ENCODE measurements at places on chromosomes 6 and 20.

DNA sequence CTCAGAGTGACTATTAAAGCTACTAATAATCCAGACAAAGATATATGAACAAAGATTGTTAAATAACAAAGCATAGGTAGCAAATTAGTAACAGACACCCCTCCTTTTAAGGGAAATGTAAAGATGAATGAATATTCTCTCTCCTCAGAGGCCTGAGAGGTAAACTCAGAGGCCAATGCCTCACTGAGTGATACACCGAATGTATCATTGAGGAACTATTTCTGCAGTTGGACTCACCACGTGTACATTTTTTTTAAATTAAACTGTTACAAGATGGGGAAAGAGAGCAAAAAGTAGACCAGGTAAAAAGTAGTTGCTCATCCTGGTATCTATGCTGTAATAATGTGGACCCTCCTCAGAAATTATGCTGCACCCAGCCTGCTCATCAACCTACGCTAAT, 72.3 kb upstream of the IPCEF1 start:
- no peak for DNase-seq

- no peak for DNase-seq
These were observed 123.7 kb downstream of the IRF4 start for GRCh38 chr6:515267-515666.

- no peak for DNase-seq
These were observed 129.2 kb downstream of the ATXN1 start for GRCh38 chr6:16632101-16632500.

- DNase-seq: peak; percentile 94
These were observed 24.2 kb downstream of the NQO2 start for GRCh38 chr6:3023663-3024483.

GRCh38 chr6:69873291-69873690, 6.9 kb downstream of the COL19A1 start:
- no peak for DNase-seq

Measured in CD4-positive, alpha-beta T cell treated with Interleukin-17A for 4 hours (primary cell).